Activated naive CD8-positive, alpha-beta T cell treated with anti-CD3 and anti-CD28 coated beads, Interleukin-2, amount 50 U/mL, for 16 hours (primary cell): ENCODE measurements at places on chromosomes 6 and 20.

GRCh38 chr6:43286980-43287716, 10.9 kb upstream of the SLC22A7 start:
- DNase-seq = no peak

DNA sequence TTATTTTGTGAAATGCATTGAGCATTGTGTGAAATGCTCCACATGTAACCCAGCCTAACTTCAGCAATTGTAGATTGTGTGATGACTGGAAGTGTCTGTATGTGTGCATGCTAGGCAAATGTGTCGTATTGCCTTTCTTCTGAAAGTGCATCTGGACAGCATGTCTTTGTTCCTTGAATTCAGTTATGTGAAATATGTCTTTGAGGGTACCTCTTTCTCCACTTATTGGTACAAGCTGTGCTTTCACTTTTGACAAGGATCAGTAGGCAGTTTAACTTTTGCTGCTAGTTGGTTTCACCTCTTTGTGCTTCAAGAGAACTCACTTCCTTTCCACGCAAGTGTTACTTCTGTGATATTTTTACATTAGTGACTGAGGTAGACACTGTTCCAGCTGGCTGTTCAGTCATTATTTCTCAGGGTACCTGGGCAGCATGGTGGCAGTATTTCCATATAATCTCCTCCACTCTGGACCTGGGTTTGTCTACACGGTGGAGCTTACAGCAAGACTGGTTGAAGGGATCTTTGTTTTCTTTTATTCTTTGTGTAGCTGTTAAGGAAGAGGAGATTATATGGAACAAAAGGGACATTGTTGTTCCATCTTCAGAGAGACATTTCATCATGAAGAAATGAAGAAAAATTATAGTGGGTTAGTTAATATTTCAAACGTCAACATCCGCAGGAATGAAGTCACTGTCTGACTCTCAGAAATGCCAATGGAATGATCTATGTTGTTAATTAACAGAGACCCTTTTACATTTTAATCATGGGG, 175.4 kb downstream of the UTRN start:
- DNase-seq = no peak

DNA sequence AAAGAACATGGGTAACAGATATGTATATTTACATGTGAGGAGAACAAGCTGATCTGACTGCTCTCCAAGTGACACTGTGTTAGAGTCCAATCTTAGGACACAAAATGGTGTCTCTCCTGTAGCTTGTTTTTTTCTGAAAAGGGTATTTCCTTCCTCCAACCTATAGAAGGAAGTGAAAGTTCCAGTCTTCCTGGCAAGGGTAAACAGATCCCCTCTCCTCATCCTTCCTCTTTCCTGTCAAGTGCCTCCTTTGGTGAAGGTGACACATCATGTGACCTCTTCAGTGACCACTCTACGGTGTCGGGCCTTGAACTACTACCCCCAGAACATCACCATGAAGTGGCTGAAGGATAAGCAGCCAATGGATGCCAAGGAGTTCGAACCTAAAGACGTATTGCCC, 5.2 kb downstream of the HFE start:
- no peak for DNase-seq

- DNase-seq = no peak
Observed at GRCh38 chr6:37473364-37474095, 26.2 kb downstream of the CCDC167 start.

GRCh38 chr6:38316099-38316868, 323.4 kb downstream of the BTBD9 start:
- DNase-seq = no peak
